ENCODE measurements at places on chromosomes 6 and 20. TPM values are rescaled to one million over a fixed set of nuclear protein-coding genes. Genes with fewer than 3 reads are reported as not detected.

The NR2E1 gene
- total RNA-seq: not detected

The SNAP25 gene
- total RNA-seq: 0.23 TPM

The ME1 gene
- total RNA-seq: 0.13 TPM

The IL22RA2 gene
- not detected for total RNA-seq

The HLA-DOB gene
- 2.2 TPM for total RNA-seq

The PAK5 gene
- total RNA-seq: not detected

The KCNB1 gene
- 0.05 TPM for total RNA-seq

The TXLNB gene
- 0.90 TPM for total RNA-seq

The CDH26 gene
- total RNA-seq: 0.53 TPM

The OPRM1 gene
- not detected for total RNA-seq

The FAM162B gene
- total RNA-seq: not detected

The NKX2-4 gene
- total RNA-seq: not detected

The MYH7B gene
- total RNA-seq: 0.08 TPM

The MAS1 gene
- total RNA-seq: not detected

- DNase-seq: no peak
Measured at GRCh38 chr20:40488401-40488800, 200.6 kb downstream of the MAFB start.

DNA sequence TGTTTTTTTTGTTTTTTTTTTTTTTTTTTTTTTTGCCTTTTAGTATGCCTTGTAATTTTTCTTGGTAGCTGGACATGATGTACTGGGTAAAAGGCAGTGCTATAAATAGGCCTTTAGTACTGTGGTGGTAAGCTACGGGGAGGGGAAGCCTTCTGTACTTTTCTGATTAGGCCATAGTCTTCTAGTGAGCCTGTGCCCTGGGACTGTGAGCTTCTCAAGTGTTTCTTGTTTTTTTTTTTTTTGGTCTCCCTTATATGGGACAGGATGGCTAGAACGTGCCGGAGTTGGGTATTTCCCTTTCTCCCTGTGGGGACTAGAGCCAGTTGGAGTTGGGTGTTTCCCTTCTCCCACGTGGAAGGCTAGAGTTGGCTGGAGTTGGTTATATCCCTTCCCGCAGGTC is 59.4 kb upstream of the PRELID3B start:
- DNase-seq: no peak

GRCh38 chr20:45816951-45817350 is 4.5 kb downstream of the UBE2C start:
- DNase-seq: no peak

DNA sequence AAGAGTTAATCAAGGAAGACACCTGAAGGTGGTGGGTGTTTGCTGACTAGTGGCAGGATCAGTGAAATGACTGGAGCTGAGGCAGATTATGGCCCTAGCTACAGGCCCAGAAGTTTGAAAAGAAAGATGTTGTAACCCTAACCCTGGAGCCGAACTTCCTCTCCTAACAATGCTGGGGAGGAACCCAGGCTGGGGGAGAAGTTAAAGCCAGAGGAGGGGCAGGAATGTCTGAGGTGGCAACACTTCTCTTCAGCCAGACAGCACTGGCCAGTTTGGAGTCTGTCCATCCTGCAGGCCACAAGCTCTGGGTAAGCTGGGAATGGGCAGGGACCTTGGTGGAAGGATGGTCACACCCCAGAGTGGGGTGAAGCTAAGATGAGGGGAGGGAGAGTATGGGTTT is at the start of gene LST1:
LST1 (plus strand) TSS at position 270 of the 400 bp plus-strand sequence. CDS start 1,023 bp downstream, outside the sequence.
- no peak for DNase-seq

DNA sequence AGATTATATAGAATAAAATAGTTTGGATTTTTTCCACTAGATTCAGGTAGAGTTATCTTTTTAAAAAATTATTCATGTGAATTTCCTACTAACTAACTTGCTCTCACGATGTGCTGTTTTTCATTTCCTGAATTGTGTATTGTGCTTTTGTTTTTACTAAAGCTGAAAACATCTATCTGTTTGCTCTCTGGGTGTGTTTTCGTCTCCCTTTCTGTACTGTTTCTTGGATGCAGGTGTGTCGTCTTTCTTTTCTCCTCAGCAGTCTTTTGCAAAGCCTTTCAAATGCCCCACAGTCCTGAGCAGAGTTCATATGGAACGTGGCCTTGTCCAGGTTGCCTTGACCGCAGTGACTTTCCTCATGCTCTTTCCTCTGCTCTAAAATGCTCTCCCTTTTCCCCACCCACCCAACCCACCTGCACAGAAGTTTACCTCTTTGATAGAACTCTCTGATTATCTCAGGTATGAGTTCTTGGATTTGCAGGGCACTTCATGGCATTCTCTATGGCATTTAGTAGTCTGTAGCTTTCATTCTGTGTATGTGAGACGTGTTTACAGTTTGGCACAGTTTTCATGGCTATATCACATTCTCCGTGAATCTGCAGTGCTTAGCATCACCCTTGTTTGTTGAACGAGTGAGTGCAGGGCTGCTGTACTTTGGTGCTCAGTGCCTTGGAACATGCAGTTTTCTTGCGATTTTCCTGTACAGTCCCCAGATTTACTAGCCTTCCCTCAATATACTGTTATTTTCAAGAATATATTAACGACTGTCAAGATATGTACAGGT is 77.1 kb downstream of the FARS2 start:
- DNase-seq: no peak

DNA sequence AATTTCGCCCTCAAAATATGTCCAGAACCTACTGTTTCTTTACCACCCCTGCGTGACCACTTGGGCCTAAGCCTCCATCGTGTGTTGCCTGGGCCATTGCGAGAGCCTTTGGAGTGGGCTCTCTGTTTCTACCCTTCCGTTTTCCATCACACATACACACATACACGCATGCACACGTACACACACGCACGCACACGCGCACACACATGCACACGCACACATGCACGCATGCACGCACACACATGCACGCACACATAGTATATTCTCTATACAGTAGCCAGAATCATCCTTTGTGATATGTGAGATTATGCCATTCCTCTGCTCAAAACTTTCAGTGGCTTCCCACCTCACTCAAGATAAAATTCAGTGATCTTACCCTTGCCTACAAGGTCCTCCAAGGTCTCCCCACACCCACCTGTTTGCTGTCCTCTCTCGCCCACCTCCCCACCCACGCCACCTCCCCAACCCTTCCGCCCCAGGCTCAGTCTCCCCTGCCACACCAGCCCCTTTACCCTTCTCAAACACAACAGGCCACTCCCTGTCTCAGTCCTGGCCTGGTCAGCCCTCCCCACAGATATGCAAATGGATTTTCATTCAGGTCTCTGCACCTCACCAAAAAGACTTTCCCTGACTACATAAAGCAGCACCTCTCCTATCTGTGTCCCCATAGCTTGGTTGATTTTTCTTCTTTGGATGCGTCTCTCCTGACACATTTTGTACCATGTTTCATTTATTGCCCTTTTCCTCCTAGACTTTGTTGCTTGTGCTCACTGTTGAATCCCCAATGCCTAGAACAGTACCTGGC is 559.6 kb downstream of the CD83 start:
- DNase-seq: no peak

GRCh38 chr6:34174846-34175399 is 29.0 kb upstream of the GRM4 start:
- DNase-seq: no peak

DNA sequence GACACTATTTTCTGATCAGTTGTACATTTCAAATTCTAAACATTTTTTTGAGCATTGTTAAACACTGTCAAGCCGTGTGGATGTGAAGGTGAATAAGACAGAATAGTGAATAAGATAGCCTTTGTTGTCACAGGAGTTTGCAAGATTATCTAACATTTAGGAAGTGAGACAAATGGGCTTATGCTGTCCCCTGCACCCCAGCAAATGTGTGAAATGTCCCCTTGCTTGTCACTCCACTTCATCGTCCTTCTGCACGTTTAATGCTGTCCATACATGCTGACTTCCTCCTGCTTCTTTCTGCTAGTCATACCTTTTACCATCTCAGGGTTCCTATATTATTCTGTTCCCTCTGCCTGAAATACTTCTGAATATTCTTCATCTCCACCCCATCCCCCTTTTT is 62.6 kb downstream of the CBFA2T2 start:
- no peak for DNase-seq

- peak; percentile 44 for DNase-seq
Measured at GRCh38 chr6:138944412-138944811, 43.6 kb downstream of the REPS1 start.

- DNase-seq: no peak
Measured at GRCh38 chr20:13552061-13552460, 86.7 kb downstream of the TASP1 start.

GRCh38 chr6:168496997-168497331 is 56.0 kb downstream of the SMOC2 start:
- no peak for DNase-seq

DNA sequence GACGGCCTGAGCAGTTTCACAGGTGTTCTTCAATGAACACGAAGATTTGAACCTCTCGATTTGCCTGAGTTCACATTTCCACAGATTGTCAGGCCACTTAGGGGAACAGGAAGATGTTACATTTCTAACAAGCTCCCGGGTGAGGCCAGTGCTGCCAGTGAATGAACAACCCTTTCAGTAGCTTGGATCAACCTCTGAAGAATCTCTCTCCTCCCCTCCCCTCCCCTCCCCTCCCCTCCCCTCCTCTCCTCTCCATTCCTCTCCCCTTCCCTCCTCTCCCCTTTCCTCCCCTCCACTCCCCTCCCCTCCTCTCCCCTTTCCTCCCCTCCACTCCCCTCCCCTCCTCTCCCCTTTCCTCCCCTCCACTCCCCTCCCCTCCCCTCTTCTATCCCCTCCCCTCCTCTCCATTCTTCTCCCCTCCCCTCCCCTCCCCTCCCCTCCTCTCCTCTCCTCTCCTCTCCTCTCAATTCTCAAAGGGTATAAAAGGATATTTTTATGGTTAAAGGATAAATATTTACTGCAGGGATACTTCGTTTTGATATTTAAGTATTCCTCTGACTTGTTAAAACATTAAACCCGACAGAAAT is 114.1 kb upstream of the INSM1 start:
- DNase-seq: no peak

GRCh38 chr20:7989379-7989778 is 30.2 kb downstream of the TMX4 start:
- DNase-seq: no peak

DNA sequence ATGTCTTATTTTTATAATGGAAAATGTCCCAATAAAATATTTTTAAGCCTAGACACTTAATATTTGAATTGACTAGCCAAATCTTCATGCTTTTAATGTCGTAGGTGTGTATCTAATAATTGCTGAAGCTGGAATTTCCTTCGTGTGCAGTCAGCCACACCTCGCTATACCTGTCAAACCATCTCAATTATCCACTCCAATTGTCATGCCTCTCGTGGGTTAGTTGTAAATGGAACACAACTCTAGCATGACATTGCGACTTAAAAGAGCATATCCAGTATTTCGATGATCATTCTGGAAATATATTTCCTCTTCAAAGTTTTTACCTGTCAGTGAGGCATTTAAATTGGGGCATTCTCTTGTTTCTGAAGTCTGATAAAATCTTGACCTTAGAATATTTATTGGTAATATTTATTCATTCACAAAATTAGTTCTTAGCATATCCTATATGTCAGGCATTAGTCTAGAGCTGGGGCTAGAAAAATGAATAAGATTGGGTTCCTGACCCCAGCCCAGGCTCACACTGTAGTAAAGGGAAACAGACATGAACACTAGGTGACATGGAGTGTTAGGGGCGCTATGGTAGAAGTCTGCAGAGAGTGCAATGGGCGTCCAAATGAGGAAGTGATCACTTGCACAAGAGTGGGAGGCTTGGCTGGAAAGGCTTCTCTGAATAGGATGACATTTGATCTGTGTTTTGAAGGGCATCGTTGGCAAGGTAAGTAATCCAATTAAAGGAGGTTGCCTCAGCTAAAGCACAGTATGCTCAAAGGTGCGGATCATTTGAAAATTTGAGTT is 11.0 kb upstream of the CFAP206 start:
- no peak for DNase-seq

- DNase-seq: peak; percentile 24
Measured at GRCh38 chr20:25195962-25196785, 662 bp downstream of the ENTPD6 start.

GRCh38 chr6:139529420-139529819 is 155.0 kb upstream of the CITED2 start:
- DNase-seq: no peak

GRCh38 chr6:130034378-130035146 is 16.2 kb downstream of the L3MBTL3 start:
- DNase-seq: no peak

DNA sequence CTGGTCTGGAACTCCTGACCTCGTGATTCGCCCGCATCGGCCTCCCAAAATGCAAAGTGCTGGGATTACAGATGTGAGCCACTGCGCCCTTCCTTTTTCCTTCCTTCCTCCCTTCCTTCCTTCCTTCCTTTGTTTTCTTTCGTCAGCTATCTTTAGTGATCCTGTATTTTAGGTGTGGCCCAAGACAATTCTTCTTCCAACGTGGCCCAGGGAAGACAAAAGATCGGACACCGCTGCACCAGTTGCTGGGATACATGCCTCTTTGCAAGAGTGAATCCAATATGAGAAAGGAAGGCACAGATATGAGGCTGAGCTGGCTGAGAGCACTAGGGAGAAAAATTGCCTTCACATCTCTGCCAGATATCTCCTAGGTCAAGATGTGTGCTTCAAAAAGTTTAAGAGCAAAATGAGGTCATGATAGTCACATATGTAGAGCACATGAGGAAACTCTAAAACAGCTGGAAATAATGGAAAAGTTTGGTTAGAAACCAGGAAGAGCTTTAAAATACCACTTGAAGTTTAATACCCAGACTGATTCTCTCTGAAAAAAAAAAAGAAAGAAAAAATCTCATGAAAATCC is 41.8 kb downstream of the OR2B2 start:
- no peak for DNase-seq

- no peak for DNase-seq
Measured at GRCh38 chr6:4004249-4004648, 74.7 kb downstream of the FAM217A start.

- DNase-seq: no peak
Measured at GRCh38 chr6:29791786-29792122, 35.9 kb upstream of the HLA-G start.

- DNase-seq: no peak
Measured at GRCh38 chr6:106279179-106279578, 46.4 kb downstream of the ATG5 start.

DNA sequence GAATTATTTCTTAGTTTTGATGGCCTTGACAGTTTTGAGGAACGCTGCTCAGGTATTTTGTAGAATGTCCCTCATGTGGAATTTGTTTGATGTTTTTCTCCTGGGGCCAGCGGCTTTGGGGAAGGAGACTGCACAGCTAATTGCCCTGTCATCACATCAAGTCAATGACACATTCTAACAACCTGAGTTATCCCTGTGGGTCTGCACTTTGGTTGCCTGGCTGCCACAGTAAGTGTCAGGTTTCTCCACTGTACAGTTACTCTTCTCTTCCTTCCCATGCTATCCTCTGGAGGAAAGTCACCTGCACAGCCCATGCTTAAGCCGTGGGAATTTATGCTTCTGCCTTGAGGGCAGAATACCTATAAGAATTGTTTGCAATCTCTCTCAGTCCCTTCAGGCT is 1.4 kb upstream of the TREML4 start:
- DNase-seq: no peak

DNA sequence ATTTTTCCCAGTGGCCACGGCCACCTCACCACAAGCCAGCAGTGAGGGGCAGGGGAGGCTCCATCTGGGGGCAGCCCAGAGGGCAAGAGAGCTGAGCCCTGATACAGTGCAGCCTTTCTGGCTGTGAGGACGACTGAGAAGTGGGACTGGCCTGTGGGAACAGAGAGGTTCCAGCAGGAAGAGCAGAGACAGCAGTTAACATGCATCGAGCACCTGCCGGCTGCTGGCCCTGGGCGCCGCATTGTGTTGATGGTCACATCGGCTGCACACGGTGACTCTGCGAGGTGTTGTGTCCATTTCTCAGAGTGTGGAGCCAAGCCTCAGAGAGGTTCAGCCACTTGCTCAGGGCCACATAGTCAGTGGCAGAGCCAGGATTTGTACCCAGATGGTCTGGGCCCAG is 9.8 kb downstream of the FOXS1 start:
- no peak for DNase-seq

Measured in activated CD4-positive, alpha-beta memory T cell treated with anti-CD3 and anti-CD28 coated beads, Interleukin-2, amount 10 ng/mL, durations not matched to agents 7 days and 5 days (primary cell).